ENCODE measurements at places on chromosomes 1 and 21.

- DNase-seq: no peak
These were observed 71.3 kb upstream of the KIAA1614 start for GRCh38 chr1:180841415-180841814.

DNA sequence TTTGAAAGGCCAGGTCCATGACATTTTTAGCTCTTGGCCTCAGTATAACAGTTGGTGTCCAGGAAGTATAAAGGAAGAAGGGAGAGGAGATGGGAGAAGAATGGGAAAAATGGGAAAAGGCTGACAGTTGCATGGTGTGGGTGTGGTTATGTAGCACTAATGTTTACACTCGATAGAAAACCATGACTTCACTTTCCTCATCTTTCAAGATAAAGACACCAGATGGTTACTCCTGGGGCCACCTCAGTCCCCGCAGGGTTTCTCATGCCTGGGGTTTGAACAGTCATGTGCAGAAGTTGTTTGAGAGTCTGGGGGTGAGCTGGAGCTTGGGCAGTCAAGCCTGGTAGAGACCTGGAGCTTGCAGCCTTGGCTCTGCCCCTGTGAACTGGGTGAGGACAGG, 7.9 kb downstream of the PGBD2 start:
- no peak for DNase-seq

GRCh38 chr1:227948493-227949260, 945 bp upstream of the WNT9A start:
- DNase-seq: no peak

- no peak for DNase-seq
These were observed 7.1 kb downstream of the NHLH2 start for GRCh38 chr1:115833856-115834255.

- DNase-seq: peak; percentile 64
These were observed 43.5 kb upstream of the DNAJC6 start for GRCh38 chr1:65265651-65266351.

DNA sequence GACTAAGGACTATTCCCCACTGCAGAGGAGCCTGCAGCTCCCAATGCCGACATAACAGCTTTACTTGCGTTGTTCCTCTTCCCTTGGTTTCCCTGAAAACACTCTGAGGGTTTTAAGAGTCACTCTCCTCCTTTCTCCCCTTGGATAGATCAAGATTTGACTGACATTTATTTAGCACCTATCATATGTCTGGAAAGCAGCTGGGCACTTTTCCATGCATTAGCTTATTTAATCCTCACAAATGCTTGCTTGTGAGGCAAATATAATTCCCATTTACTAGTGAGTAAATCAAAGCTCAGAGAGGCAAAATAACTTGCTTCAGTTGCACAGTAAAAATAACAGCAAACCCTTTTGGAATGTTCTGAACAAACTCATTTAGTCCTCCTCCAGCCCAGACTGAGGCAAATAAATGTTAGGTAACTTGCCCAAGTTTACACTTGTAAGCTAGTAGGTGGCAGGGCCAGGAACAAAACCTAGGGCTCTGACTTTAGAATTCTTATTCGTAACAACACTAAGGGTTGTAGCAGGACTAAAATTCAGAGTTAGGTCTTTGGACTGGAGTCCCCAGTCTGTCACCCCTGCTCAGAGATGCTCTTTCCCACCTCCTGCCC, 81.4 kb downstream of the KCND3 start:
- no peak for DNase-seq

DNA sequence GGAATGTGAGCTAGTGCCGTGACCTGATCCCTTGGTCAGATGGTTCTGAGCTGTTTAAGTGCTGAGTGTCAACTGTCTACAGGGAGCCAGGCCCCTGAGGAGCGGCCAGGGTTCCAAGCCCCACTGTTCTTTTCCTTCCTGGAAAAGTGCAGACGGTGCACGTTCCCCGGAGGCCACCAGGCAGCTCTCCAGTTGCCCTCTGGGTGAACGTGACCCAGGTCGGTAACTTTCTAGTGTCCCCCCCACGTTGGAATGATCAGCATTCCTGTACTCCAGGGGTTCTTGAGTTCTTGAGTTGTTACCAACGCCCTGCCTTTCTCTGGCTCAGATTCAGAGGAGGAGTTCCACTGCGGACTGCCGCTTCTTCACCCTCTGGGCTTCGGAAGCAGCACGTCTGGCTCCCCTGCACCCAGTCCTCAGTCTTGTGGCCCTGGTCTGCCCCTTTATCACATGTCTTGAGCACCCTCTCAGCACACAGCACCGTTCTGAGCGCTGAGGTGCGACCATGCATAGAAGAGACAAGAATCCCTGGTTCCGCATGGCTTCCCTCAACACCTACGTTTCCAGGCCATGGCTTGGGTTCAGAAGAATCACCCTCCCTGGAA, 131.5 kb downstream of the DHRS3 start:
- DNase-seq: no peak

GRCh38 chr1:91806769-91807700, 78.9 kb downstream of the TGFBR3 start:
- no peak for DNase-seq

DNA sequence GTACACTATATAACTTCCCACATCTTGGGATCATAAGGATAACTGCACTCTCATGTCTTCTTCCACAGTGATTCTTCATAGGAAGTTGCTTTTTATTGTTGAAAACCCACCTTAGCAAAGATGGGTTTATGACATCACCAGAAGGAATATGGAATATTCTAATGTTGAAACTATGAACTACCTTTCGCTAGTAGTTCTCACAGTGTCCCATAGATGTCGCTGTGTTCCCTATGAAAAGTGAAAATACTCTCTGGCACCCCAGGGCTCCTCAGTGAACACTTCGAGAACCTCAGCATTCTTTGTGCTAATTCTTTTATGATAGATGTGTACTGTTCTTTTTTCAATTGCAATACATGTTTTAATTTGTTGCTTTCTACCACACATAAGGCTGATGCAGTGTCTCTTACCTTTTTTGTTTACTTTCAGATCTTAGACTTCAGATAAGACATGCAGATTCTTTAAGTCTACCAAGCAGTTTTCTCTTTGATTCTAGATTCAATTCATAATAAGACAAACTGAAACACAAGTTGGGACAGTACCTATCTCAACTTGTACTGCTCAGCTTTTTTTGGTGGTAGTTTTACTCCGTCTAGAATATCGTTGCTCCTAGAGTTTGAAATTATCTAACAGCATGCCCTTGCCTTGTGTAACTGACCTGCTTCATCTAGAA, 90.8 kb downstream of the GTF2B start:
- no peak for DNase-seq

- DNase-seq: no peak
These were observed 184.7 kb upstream of the SGIP1 start for GRCh38 chr1:66349242-66349641.

GRCh38 chr1:229127301-229127700, 143.6 kb upstream of the RAB4A start:
- no peak for DNase-seq

GRCh38 chr1:78096976-78097375, 51.2 kb downstream of the GIPC2 start:
- no peak for DNase-seq

- DNase-seq: no peak
These were observed 13.4 kb downstream of the KIF21B start for GRCh38 chr1:201009962-201010645.

DNA sequence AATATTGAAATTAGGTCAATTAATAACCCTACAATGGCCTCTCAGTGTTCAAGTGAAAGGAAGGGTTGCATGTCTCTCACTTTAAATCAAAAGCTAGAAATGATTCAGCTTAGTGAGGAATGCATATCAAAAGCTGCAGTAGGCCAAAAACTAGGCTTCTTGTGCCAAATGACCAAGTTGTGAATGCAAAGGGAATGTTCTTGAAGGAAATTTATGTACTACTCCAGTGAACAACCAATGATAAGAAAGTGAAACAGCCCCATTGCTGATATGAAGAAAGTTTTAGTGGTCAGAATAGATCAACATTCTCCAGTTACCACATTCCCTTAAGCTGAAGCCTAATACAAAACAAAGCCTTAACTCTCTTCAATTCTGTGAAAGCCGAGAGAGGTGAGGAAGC, 10.0 kb downstream of the MAEL start:
- DNase-seq: no peak

- DNase-seq: no peak
These were observed 2.3 kb downstream of the RGS16 start for GRCh38 chr1:182601913-182602312.

- no peak for DNase-seq
These were observed 112.2 kb downstream of the DHRS3 start for GRCh38 chr1:12505639-12506280.

- no peak for DNase-seq
These were observed 6.4 kb downstream of the IL6R start for GRCh38 chr1:154411525-154411924.

- DNase-seq: no peak
These were observed 133.4 kb upstream of the ERG start for GRCh38 chr21:38631676-38632075.

DNA sequence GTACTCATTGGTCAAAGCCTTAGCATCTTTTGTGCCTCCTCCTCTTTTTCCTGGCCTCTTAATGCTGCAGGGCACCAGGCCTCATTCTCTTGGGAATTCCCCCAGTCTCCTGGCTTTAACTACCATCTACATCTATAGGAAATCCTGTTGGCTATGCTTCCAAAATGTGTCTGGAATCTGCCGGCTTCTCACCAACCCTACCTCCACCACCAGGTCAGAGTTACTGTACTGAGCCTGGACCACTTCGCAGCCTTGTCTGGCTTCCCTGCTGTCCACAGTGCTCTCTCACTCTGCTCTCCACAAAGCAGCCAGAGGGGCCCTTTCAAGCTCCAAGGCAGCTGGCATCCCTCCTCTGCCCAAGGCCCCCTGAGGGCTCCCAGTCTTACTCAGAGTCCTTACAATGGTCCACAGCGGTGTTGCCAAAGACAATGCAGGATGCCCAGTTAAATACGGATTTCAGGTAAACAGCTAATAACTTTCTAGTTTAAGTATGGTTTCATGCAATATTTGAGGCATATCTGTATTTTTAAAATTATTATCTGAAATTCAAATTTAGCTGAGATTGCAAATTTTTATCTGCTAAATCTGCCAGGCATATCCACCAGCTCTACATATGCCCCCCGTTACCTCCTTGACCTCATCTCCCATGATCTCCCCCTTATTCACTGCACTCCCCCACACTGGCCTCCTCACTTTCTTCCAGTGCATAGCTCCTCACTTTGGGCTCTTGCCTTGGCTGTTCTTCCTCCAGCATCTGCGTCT, 34.5 kb upstream of the FAM163A start:
- DNase-seq: no peak

DNA sequence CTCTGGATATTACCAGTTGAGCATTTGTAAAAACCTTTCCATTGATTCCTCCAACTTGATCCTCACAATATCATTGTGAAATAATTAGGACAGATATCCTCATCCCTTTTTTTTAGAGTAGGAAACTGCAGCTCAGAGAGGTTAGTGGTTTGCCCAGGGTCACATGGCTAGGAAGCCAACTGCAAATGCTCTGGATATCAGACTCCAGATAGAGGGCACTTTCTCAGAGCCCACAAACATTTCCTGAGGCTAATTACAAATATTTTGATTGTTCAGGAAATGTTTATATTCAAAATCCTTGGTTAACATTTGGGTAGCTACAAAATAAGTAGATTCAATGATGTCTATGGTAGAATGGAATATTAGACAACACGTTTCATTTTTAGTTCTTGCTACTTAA, 154.8 kb upstream of the DPYD start:
- DNase-seq: no peak

- no peak for DNase-seq
These were observed 764.1 kb downstream of the LTN1 start for GRCh38 chr21:28228636-28228995.

DNA sequence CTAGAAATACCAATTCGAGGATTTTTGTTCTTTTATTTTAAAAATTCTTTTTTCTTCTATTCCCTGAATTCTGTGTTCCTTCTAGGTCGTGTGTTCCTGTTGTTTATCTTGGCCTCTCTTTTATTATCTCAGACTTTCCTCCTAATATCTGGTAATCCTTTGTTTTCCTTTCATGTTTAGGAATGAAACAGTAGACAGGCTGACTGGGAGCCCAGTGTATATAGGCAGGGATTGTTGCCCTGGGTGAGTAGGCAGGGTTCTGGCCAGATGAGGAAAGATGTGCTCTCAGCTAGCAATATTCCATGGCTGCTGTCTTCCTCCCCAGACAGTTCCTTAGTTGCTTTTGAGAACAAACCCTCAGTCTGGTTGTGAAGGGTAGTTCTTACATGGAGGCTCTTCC, 161.8 kb upstream of the PDE4B start:
- DNase-seq: no peak

DNA sequence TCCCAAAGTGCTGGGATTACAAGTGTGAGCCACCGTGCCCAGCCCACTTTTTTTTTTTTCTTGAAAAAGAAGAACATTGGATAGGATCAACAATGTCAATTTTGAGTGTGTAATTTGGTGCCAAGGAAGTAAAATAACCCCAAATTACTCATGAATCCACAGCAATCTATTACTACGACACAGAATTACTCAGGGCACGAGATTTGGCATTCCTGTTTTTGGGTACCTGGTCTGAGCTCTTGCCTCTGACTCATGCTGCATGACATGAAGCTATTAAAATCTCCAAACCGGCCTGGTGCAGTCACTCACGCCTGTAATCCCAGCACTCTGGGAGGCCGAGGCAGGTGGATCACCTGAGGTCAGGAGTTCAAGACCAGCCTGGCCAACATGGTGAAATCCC, 10.4 kb downstream of the RNF19B start:
- DNase-seq: no peak

GRCh38 chr1:219880765-219881457, 47.4 kb downstream of the SLC30A10 start:
- no peak for DNase-seq

- DNase-seq: no peak
These were observed 3.5 kb downstream of the ROR1 start for GRCh38 chr1:63777286-63777685.

DNA sequence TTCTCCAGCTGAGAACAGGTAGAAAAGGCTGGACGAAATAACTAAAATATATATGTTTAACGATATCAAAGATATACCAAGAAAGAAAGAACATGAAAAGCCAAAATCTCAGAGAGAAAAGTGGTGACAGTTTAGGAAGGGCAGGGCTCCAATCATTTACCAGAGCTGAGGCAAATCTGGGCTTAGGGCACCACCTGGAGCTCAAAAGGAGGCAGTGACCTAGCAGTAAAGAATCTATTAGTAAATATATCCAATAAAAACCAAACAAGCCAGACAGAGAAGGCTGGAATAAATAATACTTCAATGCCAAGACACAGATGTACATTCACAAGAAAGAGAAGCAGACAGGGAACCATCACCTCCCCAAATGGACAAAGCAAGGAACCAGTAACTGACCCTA, 43.5 kb downstream of the CHIA start:
- peak; percentile 42 for DNase-seq

- no peak for DNase-seq
These were observed 21.3 kb downstream of the KIAA0040 start for GRCh38 chr1:175171036-175171913.

DNA sequence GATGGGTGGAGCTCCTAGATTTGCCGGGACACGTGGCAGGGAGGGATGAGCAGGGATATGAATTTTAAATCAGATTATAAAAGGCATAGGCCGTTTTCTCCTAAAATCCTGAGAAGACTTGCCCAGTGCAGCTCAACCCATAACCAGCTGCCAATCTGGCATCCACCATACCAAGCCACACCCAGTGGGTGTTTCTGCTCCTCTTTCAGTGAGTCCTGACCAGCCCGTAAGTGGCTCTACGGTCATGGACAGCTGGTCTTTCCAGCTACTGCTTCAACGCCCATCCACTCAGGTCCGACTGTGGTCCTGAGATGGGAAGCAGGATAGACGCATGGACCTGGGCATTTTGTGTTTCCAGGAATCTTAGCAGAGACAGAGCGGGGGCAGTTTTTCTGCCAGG, 107.2 kb downstream of the LAMC2 start:
- no peak for DNase-seq

Data from T-helper 2 cell (primary cell).